Stimulated activated CD4-positive, alpha-beta T cell treated with anti-CD3 and anti-CD28 coated beads, Interleukin-12 subunit alpha, Interleukin-12 subunit beta, amount 100 ng/mL, for 24 hours (primary cell): ENCODE measurements at places on chromosomes 5 and 9.

GRCh38 chr9:89955144-89955543 lies 350.3 kb downstream of the GADD45G start:
- DNase-seq, result no peak

DNA sequence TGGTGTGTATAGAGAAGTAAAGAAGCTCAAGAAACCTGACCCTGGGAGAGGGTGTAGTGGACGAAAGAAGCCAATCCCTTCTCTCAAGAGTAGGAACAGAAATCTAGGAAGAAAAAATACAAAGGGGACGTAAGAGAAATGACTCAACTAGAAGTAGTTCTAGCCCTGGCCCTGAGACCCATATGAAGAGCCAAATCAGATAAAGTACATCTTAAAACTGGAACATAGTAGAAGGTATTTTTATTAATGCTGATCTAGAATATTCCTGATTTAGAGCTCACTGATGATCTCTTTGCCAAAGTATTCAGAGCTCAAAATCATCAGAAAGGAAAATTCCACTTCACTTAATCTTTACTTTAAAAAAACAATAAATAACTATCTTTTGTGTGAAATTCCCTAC lies 184.8 kb downstream of the MLLT3 start:
- no peak for DNase-seq

- DNase-seq, result no peak
Measured at GRCh38 chr5:135154961-135155360, 120.9 kb upstream of the PITX1 start.

- no peak for DNase-seq
Measured at GRCh38 chr5:58921159-58921558, 338.3 kb downstream of the RAB3C start.

DNA sequence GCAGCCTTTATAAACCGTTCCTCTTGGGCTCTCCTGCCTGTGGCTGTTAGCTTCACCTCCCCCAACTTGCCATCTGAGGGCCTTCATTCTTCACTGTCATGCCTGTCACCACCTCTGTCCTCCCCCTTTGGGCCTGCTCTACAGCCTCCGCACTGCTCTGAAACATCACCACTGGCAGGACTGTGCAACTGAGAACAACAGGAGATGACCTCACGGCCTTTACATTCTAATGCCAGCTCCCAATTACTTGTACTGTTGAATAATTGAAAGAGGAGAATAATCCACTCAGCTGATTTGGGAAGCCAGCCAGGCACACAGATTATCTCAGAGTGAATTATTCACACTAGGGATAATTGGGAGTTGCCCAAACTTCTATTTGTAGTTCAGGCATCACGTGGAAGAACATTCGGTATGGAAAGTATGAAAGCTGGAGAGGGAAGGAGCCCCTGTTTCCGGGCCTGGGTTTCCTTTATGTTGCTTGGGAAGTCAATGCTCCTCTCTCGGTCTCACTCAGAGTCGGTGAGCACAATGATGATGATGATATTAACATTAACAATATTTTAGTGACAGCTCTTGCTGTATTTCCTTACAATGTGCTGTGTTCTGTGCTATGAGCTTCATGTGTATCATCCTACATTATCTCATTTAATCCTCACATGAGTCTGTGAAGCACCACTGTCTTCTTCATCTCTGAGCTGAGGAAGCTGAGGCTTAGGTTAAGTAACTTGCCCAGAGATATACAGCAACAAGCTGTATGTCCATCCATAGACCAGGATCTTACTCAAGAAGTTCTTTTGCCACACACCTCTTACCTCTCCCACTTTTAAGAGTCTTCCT lies 99.3 kb upstream of the LRRTM2 start:
- DNase-seq, result no peak

GRCh38 chr5:15554542-15554941 lies 54.6 kb downstream of the FBXL7 start:
- no peak for DNase-seq

GRCh38 chr5:17187786-17188170 lies 29.7 kb upstream of the BASP1 start:
- DNase-seq, result no peak

DNA sequence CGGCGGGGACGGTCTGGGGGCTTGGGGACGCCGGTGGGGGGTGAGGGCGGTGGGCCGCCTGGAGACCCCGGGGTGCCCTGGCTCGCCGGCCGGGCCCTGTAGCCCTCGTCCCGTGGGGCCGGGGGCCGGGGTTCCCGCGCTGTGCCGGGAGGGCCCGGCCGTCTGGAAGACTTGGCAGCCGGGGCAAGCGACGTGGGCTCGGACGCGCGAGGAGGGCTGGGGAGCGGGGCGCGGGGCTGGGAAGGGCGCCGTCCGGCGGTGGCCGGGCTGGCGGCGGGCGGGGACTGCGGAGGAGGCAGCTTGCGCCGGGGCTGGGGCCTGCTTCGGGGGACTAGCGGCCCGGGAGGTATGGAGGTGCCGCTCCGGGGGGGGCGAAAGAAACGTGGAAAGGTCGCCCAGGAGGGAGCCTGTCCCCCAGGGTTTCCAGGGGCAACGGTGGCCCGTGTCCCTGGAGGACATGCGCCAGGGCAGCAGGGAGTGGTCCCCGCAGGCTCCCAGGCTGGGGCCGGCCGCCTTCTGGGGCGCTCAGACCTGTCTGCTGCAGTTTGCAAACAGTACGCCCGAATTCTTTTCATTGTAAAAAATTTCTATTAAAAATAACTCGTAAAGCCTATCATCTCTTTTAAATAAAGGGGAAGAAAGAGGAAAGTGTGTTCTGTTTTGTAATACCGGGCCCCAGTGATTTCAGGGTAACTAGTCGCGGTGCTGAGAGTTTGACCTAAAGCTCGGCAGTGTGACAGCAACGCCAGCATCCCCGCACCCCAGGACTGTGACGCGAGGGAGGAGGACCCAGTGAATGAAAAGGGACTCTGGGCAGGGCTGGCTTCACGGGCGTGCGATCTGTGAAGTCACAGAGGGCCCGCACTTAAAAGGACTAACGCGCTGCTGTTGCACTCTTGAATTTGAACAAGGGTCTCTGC lies 752 bp upstream of the ANKH start:
- peak; percentile 66 for DNase-seq

GRCh38 chr5:43649256-43649655 lies 46.3 kb downstream of the NNT start:
- no peak for DNase-seq

DNA sequence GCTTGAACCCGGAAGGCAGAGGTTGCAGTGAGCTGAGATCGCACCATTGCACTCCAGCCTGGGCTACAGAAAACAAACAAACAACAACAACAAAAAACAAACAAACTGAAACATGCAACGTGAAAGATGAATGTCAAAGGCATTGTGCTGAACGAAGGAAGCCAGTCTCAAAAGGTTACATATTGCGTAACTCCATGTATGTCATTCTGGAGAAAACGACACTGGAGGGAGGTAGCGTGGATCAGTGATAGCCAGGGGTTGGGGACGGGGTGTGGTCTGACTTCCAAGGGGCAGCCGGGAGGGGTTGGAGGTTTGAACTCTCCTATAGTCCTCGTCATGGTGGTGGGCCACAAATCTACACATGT lies 12.1 kb upstream of the WDR5 start:
- DNase-seq, result no peak
